ENCODE measurements at places on chromosomes 5 and 9. TPM values are rescaled to one million over a fixed set of nuclear protein-coding genes. Genes with fewer than 3 reads are reported as not detected.

Gene INSL6
- 45.4 TPM for total RNA-seq

DNA sequence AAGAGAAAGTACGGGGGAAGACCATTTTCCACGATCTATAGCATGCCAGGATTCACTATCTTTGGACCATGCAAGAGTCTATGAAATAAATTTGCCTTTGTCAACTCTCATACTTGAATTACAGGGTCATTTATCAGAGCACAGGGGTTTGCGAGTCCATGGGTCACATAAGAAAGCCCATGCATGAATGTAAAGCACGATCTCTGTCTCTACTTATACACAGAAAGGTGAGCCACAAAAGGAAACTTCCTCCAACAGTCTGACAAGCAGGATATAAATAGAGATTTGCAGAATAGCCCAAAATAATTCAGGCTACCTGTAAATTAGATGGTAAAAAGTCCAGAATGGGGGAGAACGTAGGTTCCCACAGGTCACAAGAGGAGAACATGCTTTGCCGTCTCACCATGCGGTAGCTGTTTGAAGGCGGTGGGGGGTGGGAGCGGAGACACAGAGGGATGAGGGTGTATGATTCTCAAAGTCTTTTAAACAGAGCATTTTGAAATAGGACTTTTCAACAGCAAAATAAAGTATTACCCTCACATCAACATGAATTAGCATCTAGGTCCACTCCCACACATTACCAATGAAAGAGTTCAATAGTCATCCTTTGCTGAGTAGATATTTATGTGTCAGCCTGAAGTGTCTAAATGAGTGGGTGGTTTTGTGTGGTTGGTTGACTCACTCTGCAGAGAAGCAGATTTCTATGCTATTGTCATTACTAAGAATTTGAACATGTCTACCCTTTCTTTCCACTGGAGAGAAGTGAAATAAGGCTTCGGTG is 279.7 kb downstream of the EBF1 start:
- DNase-seq: no peak

DNA sequence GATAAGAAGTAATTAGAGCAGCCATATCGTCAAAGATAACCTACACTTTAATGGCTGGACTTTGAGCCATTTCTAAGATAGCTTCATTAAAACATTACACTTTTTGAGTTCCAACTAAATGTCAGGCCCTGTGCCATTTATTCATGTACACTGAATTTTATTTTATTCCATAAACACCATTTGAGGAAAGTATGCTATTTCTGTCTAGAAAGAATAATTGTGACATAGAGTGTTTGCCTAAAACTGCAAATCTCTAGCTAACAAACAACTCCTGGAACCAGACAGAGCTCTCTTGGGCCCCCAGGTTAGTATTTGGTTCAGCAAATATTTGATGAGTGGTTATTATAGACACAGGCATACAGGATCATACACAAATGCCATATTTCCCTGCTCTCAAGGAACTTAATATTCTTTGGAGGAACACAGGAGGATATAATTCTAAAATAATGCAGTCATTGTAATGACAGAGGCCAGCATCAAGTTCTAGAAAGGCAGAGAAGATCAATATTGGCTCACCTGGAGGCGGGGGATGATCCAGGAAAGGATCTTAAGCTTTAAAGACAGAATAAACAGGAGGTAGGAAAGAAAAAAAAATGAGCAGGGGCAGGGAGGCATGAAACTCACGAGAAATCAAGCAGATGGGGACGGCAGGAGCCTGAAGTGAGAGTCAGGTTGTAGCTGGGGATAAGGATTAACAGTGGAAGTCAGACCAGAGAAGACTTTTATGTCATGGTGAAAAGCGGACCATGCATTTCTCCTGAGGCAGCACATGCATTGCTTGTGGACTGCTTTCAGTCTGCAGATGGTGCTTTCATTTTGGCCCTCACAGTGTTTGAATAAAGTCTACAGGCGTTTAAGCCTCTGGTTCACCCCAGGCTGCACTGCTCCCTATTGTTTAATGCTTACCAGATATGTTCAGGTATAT is 127.7 kb downstream of the GCNT1 start:
- no peak for DNase-seq

GRCh38 chr5:55308254-55308836 is 556 bp downstream of the MTREX start:
- DNase-seq: peak; percentile 25

- DNase-seq: no peak
Observed at GRCh38 chr5:16681876-16682275, 65.1 kb upstream of the RETREG1 start.

DNA sequence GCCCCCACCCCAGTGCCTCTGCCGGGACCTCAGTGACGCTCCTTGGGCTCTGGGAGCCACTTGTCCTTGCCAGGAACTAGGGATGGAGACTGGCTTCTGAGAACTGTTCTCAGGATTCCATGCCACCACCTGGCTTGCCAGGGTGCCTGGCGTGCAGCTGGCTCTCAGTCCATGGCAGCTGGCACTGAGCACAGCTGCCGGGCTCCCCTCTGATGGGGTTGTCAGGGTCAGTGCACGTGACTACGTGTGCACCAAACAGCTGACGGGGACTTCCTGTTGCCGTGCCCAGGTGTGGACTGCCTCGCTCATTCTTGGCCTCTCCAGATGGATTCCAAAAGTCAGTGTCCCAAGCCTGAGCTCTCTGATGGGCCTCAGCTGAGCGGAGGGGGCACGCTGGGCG is 9.4 kb downstream of the KCNT1 start:
- no peak for DNase-seq

Data from testis (tissue), 5 donors.